ENCODE measurements at places on chromosomes 2 and 18.

- DNase-seq = peak; percentile 77
Measured at GRCh38 chr2:42828487-42829425, 36.4 kb upstream of the HAAO start.

- DNase-seq = no peak
Measured at GRCh38 chr2:170737406-170737805, 22.3 kb downstream of the SP5 start.

DNA sequence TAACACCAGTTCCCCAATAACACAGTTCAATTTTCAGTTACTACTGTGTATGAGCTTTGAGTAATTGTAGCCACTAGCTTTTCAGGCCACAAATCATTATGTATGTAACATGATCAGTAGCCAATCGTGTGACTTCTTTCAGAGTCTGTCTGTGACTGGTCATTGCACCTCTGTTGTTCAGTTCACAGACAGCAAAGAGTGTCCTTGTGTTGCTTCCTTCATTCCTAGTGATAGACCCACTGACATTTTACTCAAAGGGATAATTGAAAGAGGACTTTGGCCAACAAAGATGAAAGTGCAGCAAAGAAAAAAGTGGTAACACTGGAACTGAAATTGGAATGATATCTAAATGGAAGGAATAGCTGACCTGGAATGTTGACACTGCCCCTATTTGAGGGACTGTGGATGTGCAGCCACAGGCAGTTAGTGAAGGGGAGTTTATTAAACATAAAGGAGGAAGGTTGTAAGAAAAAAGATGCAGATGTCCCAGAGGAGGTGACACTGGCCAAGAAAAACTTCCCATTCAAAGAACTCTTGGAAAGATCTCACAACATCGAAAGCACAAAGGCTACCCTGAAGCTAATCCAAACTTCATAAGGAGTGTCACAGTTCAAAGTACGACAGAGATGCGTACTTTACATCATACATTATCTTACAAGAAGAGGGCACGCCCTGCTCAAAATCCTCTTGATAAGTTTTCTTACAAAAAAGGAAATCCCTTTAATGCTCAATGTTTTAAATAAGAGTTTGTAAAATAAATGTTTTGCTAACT, 19.3 kb downstream of the TTC39C start:
- DNase-seq = no peak

- DNase-seq = no peak
Measured at GRCh38 chr2:216339456-216340279, 32.6 kb downstream of the MARCHF4 start.

DNA sequence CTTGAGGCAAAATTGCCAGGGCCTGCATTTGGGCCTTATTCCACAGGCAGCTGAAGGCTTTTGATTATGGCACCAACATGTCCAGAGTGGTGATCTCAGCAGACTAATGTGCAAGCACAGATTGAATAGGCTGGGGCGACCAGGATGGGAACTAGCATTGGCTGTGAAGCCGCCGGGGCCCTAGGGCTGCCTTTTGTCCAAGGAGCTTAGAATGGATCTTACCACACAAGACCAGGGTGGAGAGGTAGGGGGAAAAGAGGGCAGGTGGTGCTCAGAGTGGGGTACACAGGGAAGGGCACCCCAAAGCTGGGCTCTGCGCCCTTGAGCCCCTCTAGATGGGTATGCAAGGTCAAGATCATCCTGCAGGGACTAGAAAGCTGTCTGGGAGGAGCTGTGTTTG, 23.1 kb downstream of the PSD4 start:
- DNase-seq = no peak

GRCh38 chr2:11550302-11550701, 16.5 kb downstream of the GREB1 start:
- no peak for DNase-seq

GRCh38 chr2:192645811-192646598, 451.3 kb upstream of the TMEFF2 start:
- DNase-seq = no peak

- DNase-seq = no peak
Measured at GRCh38 chr2:187586011-187586641, 31.9 kb upstream of the TFPI start.

- DNase-seq = no peak
Measured at GRCh38 chr2:217279140-217279539, 419.3 kb upstream of the TNP1 start.

DNA sequence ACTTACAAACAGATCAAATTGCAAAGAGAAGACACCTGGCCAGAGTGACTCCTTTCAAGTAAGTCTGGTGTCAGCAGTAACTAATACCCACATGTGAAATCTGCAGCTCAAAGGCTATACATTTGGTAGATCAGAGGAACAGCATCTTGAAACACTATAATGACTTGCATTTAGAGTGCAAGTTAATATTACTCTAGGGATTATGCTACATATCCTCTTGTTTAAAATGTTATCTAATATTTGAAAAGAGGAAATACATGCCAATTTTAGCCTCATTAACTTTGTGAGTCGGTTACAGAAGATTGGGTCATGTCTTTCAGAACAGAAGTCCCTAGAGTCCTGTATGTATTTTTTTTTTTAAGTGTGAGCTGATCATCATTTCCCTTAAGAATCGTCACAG, 15.2 kb downstream of the LANCL1 start:
- DNase-seq = no peak

DNA sequence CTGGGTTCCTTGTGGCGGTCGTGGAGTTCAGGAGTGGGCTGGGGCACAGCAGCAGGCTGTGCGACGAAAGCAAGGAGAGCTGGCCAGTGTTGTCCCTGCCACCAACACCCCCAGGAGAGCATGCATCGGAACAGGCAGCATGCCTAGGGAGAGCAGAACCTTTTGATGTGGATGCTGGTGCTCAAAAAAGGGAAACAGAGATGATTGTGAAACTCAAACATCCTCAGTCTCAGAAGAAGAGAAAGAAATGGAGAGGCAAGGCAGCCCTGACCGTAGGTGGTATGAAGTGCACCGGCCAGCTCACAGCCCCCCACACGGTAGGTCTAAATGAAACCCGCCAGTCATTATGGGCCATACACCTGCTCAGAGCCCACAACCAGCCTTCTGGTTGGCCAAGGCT, 253.4 kb downstream of the GBX2 start:
- DNase-seq = no peak

DNA sequence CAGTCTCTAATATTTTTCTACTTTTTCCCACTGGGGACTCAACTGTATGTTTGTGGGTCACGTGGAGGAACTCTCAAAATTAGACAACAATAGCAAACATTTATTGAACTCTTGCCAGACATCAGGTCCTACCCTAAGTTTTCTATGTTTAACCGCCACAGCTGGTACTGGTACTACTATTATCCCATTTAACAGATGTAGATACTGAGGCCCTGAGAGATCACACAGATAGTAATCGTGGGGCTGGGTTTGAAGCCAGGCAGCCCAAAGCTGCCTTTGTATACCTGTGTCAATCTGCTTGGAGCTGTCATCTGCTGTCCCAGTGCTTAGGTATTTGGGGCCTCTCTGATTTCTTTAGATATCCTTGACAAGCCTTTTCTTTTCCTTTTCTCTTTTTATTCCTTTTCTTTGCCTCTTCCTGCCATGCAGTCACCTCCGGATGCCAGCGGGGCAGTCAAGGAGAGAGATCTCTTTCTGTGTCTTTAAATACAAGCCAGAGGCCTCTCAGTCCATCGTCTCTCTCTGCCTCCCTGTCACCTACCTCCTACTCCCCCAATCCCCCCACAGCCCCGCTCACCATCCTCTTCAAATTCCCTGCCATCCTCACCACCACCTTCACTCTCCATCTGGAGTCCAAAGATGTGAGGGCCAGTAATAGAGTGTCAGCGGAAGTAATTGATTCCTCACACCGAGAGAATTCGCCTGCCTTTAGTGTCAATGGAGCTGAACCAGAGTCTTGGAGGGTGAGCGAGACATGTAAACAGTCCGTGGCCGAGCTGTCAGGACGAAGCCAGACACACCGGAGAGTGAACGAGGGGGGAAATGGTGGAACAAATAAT, 23.4 kb downstream of the NRP2 start:
- no peak for DNase-seq

Data from psoas muscle (tissue), 8 donors.